ENCODE measurements at places on chromosomes 2 and 18. TPM values are rescaled to one million over a fixed set of nuclear protein-coding genes. Genes with fewer than 3 reads are reported as not detected.

Gene PLCD4
- 0.95 TPM for total RNA-seq

Gene SP5
- total RNA-seq, result 0.73 TPM

Gene GALM
- total RNA-seq, result 11.3 TPM

Gene FSIP2
- 0.27 TPM for total RNA-seq

Gene RESP18
- total RNA-seq, result not detected

Gene EIPR1
- 34.4 TPM for total RNA-seq

Gene TNS1
- 2.3 TPM for total RNA-seq

Gene KCNG3
- 0.73 TPM for total RNA-seq

Gene SCN9A
- 6.1 TPM for total RNA-seq

Gene TBC1D8
- 17.0 TPM for total RNA-seq

Gene RAB6D
- 0.24 TPM for total RNA-seq

Gene NT5C1B
- total RNA-seq, result not detected

Gene TP53I3
- 13.9 TPM for total RNA-seq

Gene LNPK
- 31.1 TPM for total RNA-seq

Gene GBX2
- total RNA-seq, result 2.2 TPM

Gene UGT1A8
- not detected for total RNA-seq

All from Calu3 (cell line).